Urothelium cell line (cell line): ENCODE measurements at places on chromosomes 11 and 22.

GRCh38 chr11:86787656-86788055 lies 12.7 kb upstream of the PRSS23 start:
- DNase-seq: no peak

DNA sequence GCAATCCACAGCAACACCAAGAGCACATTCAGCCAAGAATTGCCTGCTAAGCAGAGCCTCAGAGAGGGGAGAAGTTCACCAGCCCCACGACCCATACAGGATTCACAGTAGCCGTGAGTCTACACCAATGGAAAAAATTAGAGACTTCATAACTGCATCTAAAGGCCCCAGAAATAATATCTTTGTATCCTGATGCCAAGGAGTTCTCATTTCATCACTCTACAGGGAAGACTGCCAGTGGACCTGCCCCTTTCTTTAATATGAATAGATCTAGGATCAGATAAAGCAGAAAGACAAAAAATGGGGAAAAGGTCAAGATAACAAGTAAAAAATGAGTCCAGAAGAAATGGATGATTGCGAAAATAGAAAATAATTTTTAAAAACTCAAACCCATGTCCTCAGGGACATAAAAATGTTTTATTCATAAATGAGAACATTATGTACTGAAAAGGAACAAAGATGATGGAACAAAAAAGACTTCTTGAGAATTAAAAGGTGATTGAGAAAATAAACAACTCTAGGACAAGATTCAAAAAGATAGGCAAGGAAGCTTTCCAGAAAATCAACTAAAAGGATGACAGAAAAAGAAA lies 9.5 kb downstream of the APOL3 start:
- DNase-seq: no peak

GRCh38 chr22:17918840-17919239 lies 105.5 kb downstream of the MICAL3 start:
- peak; percentile 43 for DNase-seq

GRCh38 chr11:72127923-72128322 lies 7.6 kb upstream of the FOLR3 start:
- DNase-seq: no peak

GRCh38 chr22:36772451-36772850 lies 3.5 kb downstream of the IFT27 start:
- DNase-seq: no peak

DNA sequence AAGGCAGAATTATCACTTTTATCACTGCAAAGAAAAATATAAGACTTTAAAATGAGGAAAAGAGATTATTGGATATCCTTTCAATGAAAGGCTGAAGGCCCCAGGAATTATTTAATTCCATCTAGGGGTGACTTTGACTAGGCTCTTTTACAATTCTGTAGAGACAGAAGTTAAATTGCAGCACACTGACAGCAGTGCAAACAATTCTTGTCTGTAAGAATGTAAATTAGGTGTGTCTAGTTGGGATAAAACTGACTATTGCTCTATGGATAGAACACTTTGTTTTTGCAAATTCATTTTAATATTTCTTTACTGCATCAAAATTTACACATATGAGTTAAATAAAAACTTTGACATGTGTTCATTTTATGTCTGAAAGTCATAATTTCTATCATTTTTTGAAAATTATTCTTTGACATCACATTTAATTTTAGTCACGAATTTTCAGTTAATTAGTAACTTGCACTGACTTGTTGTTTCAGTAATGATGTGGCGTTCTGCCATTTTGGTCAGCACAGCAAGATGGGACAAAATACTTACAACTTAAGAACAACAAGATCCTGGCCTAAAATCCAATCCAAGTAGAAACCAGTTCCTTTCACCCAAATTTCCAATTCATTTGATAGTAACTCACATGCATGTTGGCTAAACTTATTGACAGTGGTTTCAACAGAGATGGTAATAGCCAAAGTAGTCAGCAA lies 75.1 kb downstream of the SLC36A4 start:
- no peak for DNase-seq

GRCh38 chr11:104682206-104682605 lies 216.1 kb downstream of the CASP12 start:
- no peak for DNase-seq

DNA sequence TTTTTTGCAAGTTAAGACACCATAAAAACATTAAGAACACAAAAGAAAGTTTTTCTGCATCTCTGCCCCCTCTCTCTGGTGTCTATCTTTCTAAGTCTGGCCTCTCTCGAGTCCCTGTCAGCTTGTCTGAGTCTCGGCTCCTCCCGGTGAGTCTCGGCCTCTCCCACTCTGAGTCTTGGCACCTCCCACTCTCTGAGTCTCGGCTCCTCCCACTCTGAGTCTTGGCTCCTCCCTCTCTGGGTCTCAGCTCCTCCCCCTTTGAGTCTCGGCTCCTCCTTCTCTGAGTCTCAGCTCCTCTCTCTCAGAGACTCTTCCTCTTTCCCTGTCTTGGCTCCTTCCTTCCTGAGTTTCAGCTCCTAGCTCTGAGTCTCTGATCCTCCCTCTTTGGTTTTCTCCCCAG lies 72.5 kb upstream of the AMPD3 start:
- DNase-seq: peak; percentile 20

DNA sequence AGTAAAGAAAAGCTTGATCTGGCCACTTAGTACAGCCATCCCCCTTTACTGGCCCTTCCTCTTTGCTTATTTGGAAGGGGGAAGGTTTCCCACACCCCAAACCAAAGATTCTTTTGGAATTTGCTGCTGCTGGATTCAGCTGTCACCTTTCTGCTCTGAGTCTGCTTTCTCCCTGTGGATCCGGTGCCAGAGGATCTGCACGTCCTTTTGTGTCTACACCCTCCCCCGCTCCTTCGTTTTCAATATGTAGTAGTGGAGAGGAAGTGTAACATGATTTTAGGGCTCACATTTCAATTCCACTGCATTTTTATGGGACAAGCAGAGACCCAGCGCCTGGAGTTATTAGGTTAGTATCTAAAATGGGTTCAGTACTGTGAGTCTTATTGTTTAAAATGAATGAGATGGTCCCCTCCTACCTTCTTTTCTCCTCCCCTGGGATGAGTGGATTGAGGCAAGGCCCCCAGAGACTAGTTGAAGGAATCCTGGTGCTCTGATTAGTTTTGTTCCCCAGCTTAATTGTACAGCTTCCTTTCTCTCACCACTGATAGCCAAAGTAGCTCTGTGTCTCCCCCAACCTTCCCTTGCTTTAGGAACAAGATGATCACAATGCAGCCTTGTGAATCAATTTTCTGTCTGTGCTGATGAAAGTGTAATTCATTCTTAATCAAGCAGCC lies 30.5 kb upstream of the CABP7 start:
- DNase-seq: no peak

- DNase-seq: no peak
Measured at GRCh38 chr11:134581966-134582769, 170.1 kb upstream of the B3GAT1 start.

- peak; percentile 33 for DNase-seq
Measured at GRCh38 chr22:41092847-41093411, 537 bp downstream of the EP300 start.
